ENCODE measurements at places on chromosomes 12 and 14. TPM values are rescaled to one million over a fixed set of nuclear protein-coding genes. Genes with fewer than 3 reads are reported as not detected.

SETD1B gene
- 8.0 TPM for total RNA-seq

SIX4 gene
- 4.0 TPM for total RNA-seq

NOVA1 gene
- total RNA-seq = 17.1 TPM

GLI1 gene
- total RNA-seq = 0.05 TPM

ENDOU gene
- total RNA-seq = not detected

AICDA gene
- not detected for total RNA-seq

KRT77 gene
- not detected for total RNA-seq

BATF gene
- total RNA-seq = 0.88 TPM

GPR68 gene
- 1.1 TPM for total RNA-seq

LBHD2 gene
- total RNA-seq = not detected

KITLG gene
- 11.4 TPM for total RNA-seq

RTL1 gene
- total RNA-seq = not detected

CLEC2A gene
- total RNA-seq = not detected

Measured in cardiac ventricle fibroblast (primary cell).